ENCODE measurements at places on chromosomes 6 and 20. TPM values are rescaled to one million over a fixed set of nuclear protein-coding genes. Genes with fewer than 3 reads are reported as not detected.

DNA sequence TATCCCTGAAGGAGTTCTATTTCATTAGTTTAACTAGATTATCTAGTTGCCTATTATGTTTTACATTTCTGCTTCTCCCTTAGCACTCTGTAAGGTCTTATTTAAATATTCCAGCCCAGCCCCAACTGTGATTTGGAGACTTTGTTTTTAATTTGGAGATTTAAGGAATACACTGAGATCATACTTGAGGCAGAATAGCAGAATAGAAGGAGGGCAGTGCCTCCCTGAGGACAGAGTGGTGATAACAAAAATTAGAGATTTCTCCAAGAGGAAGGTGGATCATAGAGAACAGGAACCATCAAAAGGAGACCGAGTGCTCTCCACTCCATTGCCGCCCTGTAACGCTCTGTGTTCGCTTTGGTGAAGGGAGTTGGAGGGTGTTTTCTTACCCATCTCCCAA is 14.8 kb upstream of the CD164 start:
- no peak overlapping the region for H3K27ac ChIP-seq
- no peaks in the 10 kb centered on the region for H3K36me3 ChIP-seq
- no peak for DNase-seq
- no peak overlapping the region for H3K4me3 ChIP-seq

- H3K4me3 ChIP-seq, result no peak overlapping the region
- H3K27ac ChIP-seq, result no peak overlapping the region
- H3K4me1 ChIP-seq, result peaks cover 25% of the 10 kb centered on the region
- peaks cover 78% of the 10 kb centered on the region for H3K27me3 ChIP-seq
- no peak for DNase-seq
Measured at GRCh38 chr6:127120023-127120786, 1.7 kb downstream of the RSPO3 start.

Gene PCSK2
- total RNA-seq, result not detected

GRCh38 chr6:88454658-88455057 is 288.5 kb upstream of the CNR1 start:
- no peak overlapping the region for H3K27ac ChIP-seq
- peaks cover 6% of the 10 kb centered on the region for H3K27me3 ChIP-seq
- H3K4me3 ChIP-seq, result no peak overlapping the region
- no peaks in the 10 kb centered on the region for H3K36me3 ChIP-seq
